Large intestine (tissue), 12 donors: ENCODE measurements at places on chromosomes 2 and 18. TPM values are rescaled to one million over a fixed set of nuclear protein-coding genes. Genes with fewer than 3 reads are reported as not detected.

The MGAT4A gene
- 37.5 TPM for polyA plus RNA-seq

GRCh38 chr2:27929916-27930486 is 39.5 kb downstream of the BABAM2 start:
- peak; percentile 86 for DNase-seq

- no peak for DNase-seq
Observed at GRCh38 chr2:159199761-159200465, 86.6 kb downstream of the WDSUB1 start.

- no peak for DNase-seq
Observed at GRCh38 chr18:7576685-7577084, 9.6 kb downstream of the PTPRM start.

DNA sequence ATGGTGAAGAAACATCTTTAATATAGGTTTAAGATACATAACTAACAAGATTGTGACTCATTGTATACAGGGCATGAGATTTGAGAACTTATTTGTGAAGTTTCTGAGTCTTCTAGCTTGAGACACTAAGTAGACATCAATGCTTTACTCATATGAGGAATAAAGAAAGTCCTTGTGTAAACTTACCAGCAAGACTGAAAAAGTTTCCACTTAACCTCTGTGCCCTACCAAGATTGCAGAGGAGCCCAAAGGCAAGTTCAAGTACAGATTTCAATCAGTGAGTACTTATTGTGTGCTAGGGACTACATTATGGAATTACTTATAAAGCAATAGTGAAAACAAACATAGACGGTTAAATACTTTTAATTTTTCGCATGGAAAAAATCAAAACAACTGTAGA is 1041.2 kb upstream of the CELF4 start:
- no peak for DNase-seq

DNA sequence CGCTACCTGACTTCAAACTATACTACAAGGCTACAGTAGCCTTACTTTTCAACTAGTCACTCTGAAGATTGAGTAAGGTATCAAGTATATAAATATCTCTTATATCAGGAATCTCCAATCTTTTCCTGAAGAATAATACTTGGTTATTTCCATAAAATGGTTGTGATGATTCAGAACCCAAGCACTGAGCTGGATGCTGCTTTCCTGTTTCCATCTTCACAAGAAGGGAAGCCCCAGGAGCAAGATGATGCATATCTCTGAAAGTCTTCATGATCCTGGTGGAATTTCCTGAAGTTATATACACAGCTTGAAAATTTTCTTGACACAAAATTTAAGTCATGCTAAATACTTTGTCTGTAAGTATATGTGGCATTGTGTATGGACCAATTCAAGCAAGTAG is 243.9 kb upstream of the TANK start:
- DNase-seq, result no peak

- peak; percentile 3 for DNase-seq
Observed at GRCh38 chr2:222024932-222025880, 273.6 kb downstream of the PAX3 start.

DNA sequence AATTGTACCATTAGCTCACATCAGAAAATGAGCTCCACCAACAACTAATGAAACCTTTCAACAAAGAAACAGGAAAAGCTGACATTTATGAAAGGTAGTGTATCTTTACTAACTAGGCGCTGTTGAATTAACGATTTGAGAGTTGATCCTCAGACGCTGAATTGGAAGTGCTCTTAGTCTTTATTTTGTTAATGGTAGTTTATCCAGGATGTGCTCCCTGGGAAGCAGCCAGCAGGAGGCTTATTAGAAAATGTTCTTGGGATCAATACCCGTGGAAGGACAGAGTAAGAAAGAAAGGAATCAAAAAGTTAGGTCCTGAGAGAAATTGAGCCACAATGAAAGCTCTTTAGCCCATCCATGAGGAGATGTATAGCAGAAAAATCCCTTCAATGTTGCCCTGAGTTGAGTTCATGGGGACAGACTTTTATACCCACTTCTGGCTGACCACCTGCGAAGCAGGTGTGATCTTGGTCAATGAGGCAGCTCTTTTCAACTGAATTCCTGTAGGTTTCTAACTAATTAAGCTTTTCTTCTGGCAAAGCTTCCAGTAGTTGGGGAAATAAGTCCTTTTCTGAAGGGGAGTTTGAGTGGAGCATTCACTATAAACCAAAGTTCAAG is 492.6 kb upstream of the REG3G start:
- no peak for DNase-seq
